ENCODE measurements at places on chromosomes 12 and 14.

DNA sequence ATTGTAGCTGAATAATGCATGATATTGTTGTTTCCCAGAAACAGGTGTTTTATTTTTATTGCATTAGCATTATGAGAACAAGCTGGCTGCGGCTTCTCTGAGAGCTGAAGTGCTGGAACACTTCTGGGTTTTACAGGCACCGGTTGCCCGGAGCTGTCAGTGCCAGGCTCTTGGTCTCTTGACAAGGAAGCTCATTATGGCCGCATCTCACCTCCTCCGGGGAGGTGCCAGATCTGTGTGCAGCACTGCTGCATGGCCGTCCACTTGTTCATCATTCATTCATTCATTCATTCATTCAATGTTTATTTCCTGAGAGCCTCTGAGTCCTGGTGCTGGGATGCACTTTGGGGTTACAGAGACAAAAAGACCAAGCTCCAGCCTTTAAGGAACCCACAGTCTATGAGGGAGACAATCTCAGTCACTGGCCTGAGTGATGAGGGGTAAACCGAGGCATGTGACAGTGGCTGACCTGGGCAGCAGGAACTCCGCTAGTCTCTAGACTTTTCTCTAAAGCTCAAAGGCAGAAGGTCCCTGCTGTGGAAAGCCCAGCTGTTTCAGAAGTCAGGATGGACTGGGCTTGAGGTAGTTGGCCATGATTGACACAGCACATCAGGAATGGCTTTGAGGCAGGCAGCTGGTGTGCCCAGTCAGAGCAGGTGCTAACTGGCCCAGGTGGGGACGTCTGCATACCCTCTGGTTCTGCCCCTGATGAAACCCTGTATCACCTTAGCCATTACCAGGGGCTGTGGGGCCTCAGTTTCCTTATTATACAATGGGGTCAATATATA, 181.0 kb downstream of the ADGRD1 start:
- DNase-seq: no peak

GRCh38 chr14:55281316-55281839, 10.2 kb downstream of the FBXO34 start:
- DNase-seq: no peak

GRCh38 chr12:9103050-9103849, 12.5 kb downstream of the A2M start:
- no peak for DNase-seq

DNA sequence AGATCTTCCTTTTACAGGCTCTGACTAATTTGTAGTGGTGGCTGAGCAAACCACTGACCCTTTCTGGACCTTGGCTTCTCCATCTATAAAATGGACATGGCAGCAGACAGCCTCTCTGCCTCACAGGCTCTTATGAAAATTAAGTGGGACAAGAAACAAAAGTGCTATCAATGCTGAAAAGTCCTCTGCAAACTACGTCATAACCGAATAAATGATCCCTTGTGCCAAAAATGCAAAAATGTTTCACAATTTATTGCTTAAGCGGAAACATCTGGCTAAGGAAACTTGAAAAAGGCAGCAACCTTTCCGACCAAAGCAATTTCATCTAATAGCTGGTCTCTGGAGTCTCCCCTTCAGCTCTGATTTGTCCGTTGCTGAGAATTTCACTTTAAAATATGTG, 108.5 kb upstream of the PLXNC1 start:
- DNase-seq: no peak

DNA sequence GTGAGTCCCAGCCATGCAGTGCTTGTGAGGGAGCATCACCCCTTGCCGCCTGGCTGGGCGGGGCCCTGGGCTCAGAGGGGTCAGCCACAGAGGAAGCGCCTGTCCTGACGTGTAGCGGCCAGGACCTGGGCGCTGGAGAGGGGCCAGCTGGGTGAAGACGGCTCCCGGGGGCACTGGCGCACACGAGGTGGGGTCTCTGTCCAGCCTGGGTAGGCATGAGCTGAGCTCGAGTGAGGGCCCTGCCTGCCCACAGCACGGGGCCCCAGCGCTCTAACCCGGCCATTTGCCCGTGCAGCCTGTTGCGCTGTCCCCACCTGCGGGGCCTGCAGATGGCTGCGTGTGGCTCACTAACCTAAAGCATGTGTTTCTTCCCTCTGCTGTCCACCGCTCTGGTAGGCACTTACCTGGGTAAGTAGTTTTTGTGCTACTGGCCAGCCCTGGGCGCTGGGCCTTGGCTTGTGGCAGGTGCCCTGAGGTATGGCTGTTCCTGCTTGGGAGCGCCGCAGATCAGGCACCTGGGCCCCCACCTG, 6.6 kb upstream of the CRIP2 start:
- no peak for DNase-seq

DNA sequence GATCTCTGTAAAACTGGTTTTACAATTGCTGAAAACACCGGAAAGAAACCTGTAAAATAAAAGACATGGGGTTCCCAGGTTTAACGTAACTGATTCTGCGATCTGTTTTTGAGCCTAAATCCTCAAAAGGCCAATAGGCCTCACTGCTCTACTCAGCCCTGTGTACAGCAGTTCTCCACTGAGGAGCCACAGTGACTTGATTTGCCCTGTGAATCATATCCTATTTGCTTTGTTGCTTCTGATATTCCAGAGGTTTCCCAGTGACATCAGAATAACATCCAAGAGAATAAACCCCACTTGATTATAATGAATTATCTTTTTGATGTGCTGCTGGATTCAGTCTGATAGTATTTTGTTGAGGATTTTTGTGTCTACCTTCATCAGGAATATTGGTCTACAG, 27.5 kb downstream of the MDM1 start:
- no peak for DNase-seq

DNA sequence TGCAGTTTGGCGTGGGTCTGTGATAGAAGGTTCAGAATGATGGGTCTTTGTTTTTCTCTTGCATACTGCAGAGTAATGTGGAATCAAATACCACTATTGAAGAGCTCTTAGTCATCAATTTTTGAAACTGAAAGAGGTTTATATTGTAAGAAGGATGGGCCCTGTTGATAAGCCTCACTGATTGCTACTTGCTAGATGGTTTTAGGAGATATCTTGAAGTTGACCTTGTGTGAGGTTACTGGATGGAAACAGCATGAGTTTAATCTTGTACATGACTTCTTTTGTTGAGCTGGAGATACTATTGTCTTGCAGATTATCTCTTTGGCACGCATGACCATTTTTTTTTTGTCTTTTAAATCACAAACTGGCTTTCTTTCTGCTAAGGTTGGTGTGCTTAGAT, 13.8 kb downstream of the BICD1 start:
- no peak for DNase-seq

- DNase-seq: no peak
These were observed 1.5 kb downstream of the CIPC start for GRCh38 chr14:77099425-77100167.

DNA sequence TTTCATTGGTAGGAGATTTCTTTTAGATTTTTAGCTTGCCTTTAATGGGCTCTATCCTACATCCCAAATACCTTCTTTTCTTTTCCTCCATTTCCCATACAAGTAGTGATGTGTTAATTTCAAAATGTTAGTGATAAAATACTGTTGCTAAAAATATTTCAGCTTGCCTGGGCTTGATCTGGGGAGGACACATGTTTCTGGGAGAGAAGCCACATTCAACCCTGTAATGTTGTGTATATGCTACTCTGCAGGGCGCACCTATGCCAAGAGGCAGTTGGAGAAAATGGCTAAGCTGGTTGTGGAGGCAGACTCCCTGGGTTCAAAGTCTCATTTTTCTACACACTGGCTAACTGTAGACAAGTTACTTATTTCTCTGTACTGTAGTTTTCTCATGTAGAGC, 26.3 kb downstream of the FLRT2 start:
- no peak for DNase-seq

GRCh38 chr12:45934956-45935355, 55.4 kb downstream of the SCAF11 start:
- DNase-seq: no peak

GRCh38 chr14:101505236-101505970, 55.9 kb upstream of the DIO3 start:
- no peak for DNase-seq

DNA sequence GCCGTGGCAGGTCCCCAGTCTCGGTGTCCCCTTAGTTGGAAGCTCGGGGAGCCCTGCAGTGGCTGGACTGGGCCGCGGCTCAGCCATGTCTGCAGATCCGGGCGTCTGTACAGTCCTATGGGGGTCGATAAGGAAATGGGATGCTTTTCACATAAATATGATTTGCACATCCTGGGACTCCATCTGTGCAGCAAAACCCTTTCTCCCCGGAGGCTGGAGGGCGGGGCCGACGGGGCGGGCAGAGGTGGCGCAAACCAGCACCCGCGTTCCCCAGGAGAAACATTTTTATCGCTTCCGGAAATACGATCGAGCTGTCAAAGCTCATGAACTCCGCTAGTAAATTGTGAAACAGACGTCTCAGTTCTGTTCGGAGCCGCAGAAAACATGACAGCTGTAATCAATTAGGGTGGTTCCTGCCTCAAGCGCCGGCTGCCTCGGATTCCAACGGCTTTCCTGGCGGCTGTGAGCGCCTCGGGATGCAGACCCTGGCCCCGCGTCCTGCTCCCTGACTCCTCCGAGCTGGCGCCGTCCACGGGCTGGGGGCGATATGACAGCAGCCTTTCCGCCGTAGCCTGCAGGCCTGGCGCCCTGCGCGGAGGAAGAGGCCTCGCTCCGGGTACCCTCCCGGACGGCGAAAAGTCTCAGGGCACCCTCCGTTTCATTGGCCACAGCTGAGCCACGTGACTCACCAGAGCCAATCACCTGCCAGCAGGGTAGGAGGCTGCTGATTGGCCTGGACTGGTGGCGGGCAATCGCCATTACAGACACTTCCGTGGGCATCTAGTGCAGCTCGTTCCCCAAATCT, 23.0 kb downstream of the DIO3 start:
- DNase-seq: no peak
